ENCODE measurements at places on chromosomes 1 and 21.

DNA sequence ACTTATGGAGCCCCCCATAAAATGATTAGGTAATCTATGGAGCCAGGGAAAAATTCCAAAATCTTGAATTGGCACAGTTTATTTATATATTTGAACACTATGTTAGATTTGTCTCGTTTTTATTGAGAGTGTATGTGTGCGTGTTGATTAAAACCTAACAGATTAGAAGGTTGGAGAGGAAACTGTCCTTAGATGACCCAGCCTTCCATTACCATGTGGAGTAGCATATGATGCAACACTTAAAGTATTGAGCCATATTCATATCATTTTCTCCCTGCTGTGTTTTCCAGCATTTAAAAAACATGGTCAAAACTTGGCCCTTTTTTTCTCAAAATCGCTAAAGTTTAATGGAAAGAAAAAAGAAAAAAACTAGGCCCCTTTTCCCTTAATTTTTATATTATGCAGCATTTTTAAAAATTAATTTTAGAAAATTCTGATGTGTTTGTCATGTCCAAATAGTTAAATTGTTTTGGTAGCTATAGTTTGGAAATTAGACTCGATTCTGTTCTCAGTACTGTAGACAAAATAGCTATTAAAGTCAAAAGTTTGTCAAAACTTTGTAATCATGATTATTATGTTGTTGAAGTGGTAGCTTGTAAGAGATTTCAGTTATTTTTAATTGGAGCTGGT is 2.3 kb downstream of the LRRC8D start:
- no peak for DNase-seq

DNA sequence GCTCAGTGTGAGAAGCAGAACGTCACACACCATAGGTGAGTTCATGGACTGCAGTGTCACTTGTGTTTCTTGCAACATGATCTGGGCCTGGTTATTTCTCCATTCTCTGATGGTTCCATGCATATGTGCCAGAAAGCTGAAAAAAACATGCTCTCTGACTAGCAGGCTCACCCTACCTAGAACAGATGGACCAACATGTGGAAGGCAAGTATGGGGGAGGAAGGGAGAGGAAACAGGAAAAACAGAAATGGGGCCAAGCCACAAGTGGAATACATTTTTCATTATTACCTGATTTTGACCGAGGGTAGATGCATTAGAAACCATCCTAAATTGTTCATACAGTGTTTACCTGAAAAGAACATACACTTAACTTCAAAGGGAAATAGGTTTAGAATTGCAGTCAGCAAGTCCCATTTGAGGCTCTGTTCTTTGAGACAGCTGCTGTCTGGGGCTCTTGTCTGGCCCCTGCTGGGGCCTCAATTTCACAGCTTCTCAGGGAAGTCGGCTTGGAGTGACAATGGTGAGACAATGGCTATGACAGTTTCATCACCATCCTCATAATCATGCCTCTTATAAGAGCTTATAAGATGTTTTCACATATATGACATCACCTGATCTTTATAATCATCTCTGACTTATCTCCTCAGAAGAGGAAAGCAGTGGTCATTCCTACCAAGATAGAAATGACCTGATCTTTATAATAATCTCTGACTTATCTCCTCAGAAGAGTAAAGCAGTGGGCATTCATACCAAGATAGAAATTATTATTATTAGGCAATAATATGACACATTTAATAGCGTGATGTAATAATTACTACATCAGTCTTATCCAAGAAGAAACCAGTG is 327.3 kb downstream of the SIPA1L2 start:
- DNase-seq = no peak

GRCh38 chr1:210669951-210670350 is 341.2 kb downstream of the HHAT start:
- no peak for DNase-seq

- no peak for DNase-seq
Observed at GRCh38 chr1:55713516-55713915, 498.4 kb upstream of the USP24 start.

DNA sequence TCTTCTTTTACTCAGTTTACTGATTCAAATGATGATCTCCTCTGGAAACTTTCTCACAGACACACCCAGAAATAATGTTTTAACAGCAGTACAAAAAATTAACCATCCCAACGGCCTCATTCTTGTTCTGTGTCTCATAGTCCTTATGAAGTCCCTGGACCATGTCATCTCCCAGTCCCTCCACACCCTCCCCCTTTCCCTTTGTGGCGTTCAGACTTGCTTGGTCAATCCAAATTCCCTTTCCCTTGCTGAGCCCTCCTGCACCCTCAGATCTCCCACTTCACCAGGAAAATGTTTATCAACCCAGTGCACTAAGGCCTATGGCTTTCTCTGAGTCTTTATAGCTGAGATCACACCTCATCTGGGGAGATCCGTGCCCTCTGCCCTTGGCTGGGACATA is 85.9 kb downstream of the CENPF start:
- DNase-seq = no peak

DNA sequence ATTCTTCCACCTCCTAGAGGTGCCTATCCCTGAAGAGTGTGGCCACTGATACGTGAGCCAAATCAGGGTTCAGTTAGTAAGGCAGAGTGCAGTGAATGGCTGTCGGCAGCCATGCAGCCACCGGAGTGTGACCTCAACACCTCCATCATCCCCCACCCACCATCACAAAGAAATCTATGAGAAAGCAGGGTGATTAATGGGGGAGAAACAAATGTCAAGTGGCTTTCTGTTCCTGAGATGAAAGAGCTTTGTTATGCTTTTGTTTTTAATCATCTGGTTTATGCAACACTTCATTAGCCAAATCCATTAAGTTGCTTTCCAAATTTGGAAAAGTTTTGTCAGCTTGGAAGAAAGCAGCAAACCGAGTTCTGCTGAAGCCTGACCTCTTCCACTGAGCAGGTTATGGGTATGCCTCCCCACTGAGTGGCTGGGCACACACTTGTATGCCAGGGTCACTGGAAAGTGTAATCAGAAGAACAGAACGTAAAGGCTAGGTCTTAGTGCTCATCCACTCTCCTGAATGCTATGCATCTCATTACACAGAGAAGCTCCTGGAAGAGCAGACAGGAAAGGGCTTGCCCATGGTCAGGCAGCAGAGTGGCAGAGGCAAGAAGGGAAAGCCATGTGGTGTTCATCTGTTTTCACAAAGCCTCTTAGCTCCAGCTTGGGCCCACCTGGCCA is 57.1 kb upstream of the ATP1B1 start:
- no peak for DNase-seq

GRCh38 chr21:38351961-38352521 is 95.2 kb downstream of the KCNJ15 start:
- DNase-seq = peak; percentile 6

DNA sequence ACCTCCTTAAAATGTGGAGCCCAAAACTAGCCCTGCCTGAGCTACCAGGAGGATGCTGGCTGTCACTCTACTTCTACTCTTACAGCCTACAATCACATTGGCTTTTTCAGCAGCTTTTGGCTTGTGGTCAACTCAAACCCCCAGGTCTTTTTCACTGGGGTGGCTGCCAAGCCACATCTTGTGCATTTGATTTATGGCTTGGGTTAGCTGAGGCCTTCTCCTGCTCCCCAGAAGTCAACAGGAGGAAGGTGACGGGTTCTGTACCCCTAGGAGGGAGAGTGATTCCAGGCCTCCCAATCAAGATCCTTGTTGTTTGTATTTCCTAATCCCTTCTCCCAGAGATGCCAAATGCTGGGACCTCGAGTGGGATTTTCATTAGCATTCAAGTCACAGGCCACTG is 124.3 kb downstream of the LACTBL1 start:
- no peak for DNase-seq

DNA sequence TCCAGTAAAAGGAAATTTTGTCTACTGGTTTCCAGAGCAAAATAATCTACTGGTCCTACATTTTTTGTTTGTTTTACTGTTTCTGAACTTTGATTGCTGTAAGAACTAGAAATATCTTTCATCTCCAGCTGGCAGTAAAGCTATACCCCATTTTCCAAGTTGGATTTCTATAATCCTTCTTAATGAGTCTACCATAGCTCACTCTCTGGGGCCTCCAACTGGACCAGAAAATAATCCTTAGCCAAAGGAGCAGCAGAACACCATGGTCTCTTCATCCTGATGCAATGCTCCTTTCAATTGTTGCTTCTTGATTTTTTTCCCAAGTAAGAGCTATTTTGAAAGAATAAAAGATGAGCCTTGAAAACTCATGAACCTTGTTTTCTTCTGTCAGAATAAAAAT is 110.0 kb upstream of the COL11A1 start:
- no peak for DNase-seq

- DNase-seq = peak; percentile 31
Observed at GRCh38 chr1:24199291-24199900, 12.3 kb upstream of the IFNLR1 start.

All from NCI-H526 treated with DMSO at 0.1 percent for 48 hours (cell line).